ENCODE measurements at places on chromosomes 12 and 14. TPM values are rescaled to one million over a fixed set of nuclear protein-coding genes. Genes with fewer than 3 reads are reported as not detected.

- DNase-seq: no peak
These were observed 13.7 kb upstream of the ITGA5 start for GRCh38 chr12:54432815-54433164.

DNA sequence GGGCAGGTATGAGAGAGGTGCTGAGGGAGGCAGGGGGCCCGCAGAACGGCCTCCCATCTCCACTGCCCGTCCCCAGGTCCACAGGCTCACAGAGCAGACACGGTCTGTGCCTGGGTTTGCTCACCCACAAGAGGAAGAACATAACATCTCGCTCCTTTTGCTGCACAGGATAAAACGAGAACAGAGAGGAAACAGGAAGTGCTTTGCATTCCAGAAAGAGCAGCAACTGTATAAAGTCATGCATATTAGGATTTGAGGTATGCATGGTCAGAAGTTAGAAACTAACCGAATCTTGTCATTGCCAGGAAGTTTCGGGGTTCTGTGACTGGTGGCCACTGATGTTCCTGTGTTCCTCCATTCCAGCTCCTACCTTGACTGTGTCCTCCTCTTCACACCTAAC lies 25.0 kb downstream of the NTF3 start:
- no peak for DNase-seq

Gene CIROP
- not detected for total RNA-seq

DNA sequence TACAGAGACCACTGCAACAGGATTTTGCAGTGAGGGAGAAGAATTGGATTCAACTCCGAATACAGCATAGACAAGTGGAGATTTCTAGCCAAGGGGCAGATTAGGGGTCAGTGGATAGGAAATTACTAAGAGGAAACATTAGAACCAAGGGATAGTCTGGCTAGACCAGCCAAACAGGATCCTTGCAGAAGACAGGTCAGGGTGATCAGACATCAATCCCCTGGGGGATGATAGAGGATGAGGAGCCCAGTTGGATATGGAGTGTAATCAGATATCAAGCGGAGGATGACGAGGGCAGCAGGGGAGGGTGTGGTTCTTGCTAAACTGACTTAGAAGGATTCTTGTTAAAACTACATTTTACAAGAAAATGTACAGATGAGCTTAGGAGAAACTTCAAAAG lies 424.4 kb downstream of the DAD1 start:
- DNase-seq: no peak

Gene FZD10
- total RNA-seq: not detected

GRCh38 chr14:59823179-59823578 lies 47.4 kb downstream of the RTN1 start:
- no peak for DNase-seq

DNA sequence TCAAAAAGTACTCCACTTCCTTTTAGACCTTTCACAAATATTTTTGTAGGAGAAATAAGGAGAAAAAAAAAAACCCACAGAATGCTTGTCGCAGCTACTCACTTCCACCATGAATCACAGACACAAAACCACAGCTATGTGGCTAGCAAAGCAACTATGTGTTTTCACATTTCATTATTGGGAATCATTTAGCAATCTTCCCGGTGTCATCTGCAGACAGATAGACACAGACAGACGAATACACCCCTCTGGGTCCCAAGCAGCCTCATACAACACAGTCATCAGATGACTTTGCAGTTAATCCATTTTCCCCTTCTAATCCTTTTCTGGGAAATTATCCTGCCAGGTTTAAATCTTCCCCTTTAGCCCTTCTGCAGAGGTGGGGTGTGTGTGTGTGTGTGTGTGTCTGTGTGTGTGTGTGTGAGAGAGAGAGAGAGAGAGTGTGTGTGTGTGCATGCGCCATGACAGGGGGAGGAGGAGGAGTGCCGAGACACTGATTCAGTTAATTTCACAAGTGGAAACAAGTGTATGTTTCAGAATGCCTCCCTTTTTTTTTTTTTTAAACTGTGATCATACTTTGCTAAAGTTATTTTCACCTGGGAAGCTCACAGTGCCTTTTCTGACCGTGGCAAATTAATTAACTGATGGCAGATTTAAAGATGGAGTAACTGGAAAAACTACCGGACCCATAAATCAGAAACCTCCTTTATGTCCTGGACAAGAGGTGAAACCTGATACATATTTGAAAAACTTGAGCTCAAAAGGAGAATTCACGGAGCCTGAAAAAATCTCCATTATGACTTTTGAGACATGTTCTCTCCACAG lies 39.9 kb downstream of the LTBP2 start:
- DNase-seq: no peak

GRCh38 chr14:69299286-69300035 lies 39.5 kb downstream of the GALNT16 start:
- no peak for DNase-seq

GRCh38 chr14:92649934-92650545 lies 98.4 kb downstream of the LGMN start:
- peak; percentile 85 for DNase-seq
